AG10803 (cell line): ENCODE measurements at places on chromosomes 5 and 9.

- no peak for DNase-seq
These were observed 127.2 kb upstream of the PITX1 start for GRCh38 chr5:135161221-135161620.

GRCh38 chr9:135080286-135081263, 6.9 kb upstream of the OLFM1 start:
- no peak for DNase-seq

DNA sequence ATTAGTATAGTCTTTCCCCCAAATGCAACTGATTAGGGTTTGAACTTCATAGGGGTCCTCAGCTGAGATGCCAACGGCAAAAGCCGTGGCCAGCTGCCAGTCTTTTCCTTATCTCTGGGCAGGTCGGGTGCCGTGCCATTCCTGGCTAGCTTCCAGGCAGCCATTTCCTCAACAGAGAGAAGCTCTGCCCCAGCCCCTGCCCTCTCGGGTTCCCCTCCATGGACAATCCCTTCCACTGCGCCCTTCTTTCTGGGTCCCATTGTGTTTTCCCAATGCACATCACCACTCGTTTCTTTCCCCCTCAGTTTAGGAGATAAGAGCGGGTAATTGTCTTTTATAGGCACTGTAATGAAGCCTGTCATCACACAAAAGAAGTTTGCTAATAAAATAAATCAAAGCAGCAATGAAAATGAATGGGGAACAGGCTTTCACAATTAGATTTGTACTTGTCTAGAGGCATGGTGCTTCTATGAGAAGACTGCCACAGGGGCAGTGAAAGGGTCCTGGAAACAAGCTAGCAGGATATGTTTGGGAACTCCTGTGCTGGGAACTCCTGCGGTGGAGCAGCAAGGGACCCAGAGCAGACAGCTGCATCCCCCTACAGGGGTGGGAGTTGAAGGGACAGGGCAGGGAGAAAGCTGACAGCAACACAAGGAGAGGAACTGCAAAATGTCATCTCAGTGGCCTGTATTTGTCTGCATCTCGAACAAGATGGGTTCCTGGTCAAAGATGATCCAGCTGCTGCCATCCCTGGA, 48.0 kb upstream of the SAP30L start:
- DNase-seq = no peak

DNA sequence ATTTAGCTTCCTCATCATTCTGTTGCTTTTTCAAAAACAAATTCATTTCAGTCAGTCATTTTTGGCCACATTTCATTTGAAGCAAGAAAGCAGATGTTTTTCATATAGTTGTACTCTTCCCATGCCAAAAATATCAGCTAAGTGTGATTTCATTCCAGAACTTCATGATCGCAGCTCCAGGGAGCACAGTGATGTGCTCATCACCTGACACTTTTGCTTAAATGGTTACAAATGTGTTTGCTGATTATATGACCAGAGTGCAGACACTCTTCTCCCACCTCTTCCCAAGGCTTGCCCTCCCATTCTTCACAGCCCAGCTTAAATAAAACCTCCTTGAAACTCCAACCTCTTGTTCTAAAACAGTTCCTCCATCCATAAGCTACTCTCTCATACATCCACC, 32.6 kb downstream of the GABRB2 start:
- no peak for DNase-seq

DNA sequence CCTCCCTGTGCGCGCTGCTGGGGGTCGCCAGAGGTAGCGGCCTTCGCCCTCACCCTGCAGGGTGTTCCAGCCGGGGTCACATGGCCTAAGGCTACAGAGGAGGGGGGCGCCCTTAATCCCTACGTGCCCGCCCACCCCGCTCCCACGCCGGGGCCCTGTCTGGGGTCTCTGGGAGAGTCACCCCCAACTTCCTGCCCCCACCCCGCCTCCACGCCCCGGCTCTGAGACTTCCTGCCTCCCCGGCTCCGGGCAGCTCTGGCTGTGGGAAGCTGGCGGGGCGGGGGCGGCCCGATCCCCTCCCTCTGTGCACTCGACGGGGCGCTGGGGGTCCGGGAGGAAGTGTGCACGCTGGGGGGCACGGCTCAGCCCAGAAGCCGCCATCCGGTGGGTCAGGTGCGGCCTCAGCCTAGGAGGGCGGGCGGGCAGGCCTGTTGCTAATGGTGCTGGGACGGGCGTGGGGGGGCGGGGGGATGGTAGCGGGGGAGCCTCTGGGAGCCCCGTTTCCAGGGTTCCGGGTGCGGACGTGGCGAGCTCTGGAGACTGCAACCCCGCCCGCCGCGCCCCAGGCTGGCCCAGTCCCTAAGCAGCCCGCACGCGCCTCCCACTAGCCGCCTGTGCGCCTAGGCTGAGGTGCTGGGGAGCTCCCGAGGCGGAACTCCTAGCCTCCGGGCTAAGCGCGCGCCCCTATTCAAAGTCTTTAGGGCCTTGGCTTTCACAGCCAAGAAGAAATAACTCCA, 61.6 kb downstream of the CXXC5 start:
- DNase-seq = no peak

- DNase-seq = peak; percentile 98
These were observed 29.5 kb upstream of the LHFPL2 start for GRCh38 chr5:78677777-78678668.

DNA sequence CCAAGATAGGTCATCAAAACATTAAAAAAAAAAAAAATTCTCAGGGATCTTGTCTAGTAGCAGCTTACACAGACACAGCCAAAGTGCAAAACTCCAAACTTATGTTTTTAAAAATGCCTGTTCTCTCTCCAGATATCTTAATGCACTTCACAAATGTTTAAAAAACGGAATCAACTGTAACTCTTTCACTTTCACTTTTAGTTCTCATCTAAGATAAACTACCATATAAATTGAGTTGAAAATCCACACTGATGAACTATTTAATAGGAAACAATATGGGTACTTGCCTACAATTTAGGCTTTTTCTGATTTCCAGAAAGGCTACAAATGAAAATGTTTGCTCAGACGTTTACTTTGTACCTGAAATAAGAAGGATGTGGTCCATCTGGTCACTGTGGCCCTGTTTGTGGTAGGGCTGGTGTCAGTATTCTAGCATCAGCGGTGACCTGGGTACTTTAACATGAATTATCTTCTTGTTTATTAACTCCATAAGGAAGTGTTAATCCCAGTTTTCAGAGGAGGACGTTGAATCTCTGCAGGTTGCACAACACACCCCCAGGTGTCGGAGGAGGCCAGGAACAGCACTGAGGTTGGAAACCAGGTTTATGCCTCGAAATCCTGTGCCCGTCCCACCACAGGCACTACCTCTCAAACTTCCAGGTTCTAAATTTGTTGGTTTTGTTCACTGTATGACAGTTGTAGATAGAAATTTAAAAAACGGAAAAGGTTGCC, 13.3 kb upstream of the LPCAT1 start:
- no peak for DNase-seq

GRCh38 chr5:145774442-145774841, 60.7 kb downstream of the PRELID2 start:
- DNase-seq = no peak

- no peak for DNase-seq
These were observed 17.6 kb downstream of the TRMO start for GRCh38 chr9:97904725-97905124.

DNA sequence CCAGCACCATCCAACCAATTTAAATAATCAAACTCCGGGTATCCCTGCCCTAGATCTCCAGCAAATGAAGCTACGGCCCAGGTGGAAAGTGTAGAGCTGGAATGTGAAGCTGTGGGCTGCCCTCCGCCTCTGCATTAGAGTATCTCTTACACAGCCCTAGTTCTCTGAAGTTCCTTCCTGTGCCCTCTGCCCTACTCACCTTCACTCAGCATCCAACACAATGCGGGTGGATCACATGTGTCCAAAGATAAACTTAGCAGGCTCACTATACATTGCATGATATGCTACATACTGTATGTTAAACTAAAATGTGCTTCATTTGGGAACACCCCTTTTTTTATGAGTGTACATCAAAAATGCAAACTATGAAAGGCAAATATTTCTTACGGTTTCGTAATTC, 70.0 kb upstream of the RAD23B start:
- DNase-seq = no peak

GRCh38 chr5:58326022-58326421, 133.9 kb downstream of the PLK2 start:
- DNase-seq = no peak

DNA sequence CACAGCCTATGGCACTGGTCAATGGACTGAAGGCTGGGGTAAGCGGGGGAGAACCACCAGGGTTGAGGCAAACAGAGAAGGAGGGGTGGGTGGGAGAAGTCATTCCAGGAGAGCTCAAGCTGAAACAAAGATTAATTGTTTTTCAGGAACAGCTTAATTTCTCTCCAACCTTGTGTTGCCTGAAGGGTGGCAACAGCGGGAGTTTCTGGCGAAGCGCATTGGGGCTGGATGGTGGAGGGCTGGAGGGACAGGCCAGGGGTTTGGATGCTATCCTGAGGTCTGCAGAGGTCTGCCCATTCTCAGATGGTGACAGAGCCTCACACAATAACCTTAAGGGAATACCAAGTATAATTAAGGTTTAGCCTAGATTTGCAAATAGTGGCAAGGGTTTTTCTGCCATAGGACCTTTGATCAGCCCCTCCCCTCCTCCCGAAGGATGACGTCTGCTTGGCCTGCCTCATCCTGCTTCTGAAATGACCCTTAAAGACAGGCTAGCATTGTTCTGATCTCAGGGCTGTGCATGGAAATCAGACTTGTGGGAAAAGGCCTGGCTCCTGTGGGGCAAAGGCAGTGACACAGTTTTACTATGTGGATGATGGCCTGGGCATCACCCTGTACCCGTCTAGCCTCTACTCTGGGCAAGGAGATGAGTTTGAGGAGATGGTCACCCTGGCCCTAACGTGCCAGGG, 32.7 kb downstream of the PSD2 start:
- no peak for DNase-seq

- DNase-seq = peak; percentile 48
These were observed 373.6 kb upstream of the SGCD start for GRCh38 chr5:155953335-155953734.

DNA sequence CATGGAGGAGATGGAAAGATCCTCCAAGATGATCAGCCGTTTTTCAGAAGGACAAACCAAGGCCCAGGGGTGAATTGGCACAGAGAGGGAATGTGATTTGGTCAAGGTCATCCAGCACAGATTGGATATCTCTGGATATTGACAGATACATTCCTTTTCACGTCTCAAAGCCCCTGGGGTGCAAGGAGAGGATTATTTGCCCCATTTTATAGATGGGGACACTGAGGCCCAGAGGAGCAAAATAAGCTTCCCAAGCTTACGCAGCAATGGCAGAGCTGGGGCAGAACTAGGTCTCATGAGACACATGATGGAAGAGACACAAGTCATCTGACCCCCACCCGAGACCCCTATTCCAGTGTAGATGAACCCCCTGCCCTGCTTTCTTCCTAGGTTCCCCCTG, 895 bp upstream of the PDGFRB start:
- DNase-seq = no peak

GRCh38 chr9:114446672-114447450, 58.4 kb downstream of the WHRN start:
- DNase-seq = no peak

DNA sequence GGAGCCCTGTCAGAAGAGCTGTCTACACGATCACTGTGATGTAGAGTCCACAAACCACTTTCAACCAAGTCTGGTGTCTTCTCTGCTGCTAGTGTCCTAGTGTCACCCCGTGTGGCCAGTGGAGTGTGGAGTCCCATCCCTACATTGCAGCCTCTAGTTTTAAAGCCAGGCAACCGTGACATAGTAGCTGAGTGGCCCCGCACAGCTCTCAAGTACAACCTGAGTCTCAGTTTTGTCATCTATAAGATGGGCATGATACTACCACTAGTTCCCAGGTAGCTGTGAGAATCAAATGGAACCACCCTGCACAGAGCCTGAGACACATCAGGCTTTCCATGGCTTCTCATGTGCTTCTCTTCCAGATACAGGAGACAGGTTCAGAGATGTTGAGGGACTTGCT, 43.2 kb upstream of the AKNA start:
- DNase-seq = no peak

DNA sequence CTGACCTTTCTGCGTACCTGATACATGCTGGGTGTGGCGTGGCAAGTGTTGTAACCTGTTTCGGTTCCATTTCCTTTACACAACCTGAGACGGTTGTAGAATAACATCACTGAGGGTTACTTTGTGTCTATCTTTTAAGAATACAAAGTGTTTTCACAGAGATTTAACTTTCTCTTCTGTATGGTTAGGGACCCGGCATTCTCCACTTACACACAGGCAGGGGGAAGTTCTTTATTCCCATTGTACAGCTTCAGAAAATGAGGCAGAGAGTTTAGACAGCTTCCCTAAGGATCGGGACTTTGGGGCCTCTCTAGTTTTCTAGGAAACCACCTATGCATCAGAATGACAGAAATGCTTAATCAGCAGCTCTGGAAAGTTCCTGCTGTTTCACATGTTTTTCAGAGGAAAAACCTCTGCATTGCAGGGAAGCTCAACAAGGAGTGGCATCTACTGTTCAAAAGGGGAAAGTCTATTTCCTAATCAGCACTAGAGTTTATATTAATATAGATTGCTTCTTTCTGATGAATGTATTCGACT, 41.3 kb downstream of the CAST start:
- no peak for DNase-seq

- no peak for DNase-seq
These were observed 39.3 kb upstream of the KCNIP1 start for GRCh38 chr5:170464280-170465127.

DNA sequence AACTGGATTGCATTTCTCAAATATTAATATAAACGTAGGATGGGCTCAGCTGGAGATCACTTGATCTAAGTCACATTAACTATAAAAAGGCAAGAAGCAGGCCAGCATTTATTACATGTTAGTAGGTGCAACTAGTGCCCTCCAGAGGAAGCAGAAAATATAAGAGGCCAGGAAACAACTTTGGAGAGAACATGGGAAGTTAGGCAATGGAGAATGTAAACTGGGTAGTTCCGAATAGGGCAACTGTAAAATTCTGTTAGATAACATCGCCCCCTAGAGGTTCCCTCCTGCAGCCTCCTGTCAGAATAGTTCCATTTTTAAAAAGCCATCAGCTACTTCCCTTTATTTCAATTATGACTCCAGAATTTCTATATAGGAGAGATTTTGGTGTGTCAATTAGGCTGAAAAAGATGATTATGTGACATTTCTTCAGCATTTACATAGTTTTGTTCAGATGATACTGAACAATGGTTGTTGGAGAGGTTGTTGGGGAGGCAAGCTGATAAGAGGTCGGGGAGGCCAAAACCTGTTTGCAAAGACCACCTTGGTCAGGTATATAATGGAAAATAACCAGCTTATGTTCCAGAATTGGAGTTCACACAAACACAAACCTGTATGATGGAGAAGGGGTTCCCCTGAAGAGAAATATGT, 22.4 kb downstream of the CCL28 start:
- DNase-seq = peak; percentile 89
